Stimulated activated CD4-positive, alpha-beta T cell treated with anti-CD3 and anti-CD28 coated beads, Interleukin-1b, Interleukin-23, amount 100 ng/mL, for 24 hours (primary cell): ENCODE measurements at places on chromosomes 4 and X.

- DNase-seq = no peak
Observed at GRCh38 chrX:7485061-7485460, 337.1 kb upstream of the PUDP start.

DNA sequence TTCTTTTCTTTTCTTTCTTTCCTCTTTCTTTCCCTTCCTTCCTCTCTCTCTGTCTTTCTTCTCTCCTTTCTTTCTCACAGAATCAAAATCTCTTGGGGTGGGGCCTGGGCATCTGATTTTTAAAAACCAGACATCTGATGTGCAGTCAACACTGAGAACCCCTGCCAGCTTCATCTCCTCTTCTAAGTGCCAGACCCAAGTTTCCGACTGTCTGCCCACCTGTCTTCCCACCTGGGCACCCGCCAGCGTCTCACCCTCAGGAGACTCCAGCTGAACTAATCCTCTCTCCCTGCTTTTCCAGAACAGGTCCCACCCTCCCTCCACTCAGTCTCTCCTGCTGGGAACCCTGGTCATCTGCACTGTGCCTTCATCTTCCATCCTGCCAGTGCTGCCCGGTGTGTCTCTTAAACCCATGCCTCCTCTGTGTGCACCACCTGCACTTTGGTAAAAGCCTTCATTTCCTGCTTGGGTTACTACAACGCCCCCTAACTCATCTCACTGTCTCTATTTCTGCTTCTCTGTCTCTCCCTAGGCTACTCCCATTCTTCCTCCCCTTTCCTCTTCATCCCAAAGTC lies 2.8 kb downstream of the SOD3 start:
- no peak for DNase-seq

- no peak for DNase-seq
Observed at GRCh38 chr4:54058171-54058570, 6.2 kb downstream of the CHIC2 start.

GRCh38 chr4:11511321-11511720 lies 82.6 kb upstream of the HS3ST1 start:
- no peak for DNase-seq

- DNase-seq = no peak
Observed at GRCh38 chr4:159209249-159209648, 106.4 kb downstream of the RAPGEF2 start.

DNA sequence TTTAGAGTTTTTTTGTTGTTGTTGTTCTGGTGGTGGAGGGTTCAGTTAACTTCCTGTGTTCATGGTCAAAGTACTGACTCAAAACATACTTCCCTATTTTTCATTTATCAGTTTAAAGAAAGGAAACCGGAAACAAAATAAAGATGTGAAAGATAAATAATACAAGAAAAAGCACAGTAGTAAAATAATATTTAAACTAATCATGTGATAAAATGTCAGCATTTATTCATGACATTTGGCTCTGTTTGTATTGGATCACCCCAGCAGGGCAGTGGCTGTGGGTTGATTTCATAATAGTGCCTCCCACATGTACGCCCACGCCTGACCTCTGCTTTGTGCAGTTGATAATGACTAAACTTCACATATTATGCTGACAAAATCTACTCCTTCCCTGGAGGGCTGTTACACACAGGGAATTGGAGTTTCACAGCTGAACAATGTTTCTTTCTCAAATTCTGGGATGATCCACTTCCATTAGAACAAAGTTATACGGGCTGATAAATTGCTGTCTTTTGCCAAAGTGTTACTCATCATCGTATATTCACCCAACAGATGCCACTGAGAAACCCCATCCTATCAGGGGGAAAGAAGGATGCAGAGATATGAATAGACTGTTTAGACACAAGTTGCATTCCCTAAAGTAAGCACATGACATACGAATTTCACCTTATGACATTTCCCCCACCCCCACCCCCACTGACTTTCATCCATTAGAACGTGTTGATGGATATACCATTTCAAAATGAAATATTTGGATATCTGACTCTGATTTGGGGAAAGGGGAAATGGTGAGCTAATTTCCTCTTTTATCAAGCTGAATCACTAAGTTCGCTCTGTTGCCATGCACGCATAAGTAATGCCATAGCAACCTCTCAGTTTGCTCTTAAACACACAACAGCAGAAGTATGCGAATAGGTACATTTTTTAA lies 48.3 kb downstream of the AMELX start:
- no peak for DNase-seq

- DNase-seq = no peak
Observed at GRCh38 chr4:152690706-152691651, 11.2 kb upstream of the TMEM154 start.

DNA sequence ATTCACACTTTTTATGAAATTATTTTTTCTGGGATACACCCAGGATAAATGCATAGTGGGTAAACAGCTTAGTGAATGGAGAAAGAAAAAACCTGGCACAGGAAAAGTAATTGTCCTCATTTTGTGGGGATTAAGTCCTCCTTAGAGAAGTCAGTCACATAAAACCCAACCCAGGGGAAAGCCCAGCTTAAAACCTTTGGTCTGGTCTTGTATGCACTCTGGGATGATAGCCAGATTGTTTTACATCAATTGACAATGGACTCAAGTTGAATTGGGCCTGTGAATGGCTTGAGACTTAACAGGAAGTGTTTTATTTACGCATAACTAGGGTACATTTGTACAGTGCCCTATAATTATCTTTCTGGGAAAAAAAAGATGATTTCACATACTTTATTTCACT lies 561.3 kb upstream of the GRIA3 start:
- no peak for DNase-seq

- DNase-seq = no peak
Observed at GRCh38 chr4:3073158-3074077, 920 bp downstream of the HTT-AS start.

GRCh38 chr4:113832803-113833202 lies 71.3 kb upstream of the CAMK2D start:
- no peak for DNase-seq

GRCh38 chr4:168598191-168598590 lies 101.3 kb downstream of the PALLD start:
- no peak for DNase-seq

GRCh38 chr4:137443031-137443800 lies 89.1 kb downstream of the PCDH18 start:
- no peak for DNase-seq

GRCh38 chr4:101419336-101420135 lies 72.2 kb upstream of the PPP3CA start:
- no peak for DNase-seq

DNA sequence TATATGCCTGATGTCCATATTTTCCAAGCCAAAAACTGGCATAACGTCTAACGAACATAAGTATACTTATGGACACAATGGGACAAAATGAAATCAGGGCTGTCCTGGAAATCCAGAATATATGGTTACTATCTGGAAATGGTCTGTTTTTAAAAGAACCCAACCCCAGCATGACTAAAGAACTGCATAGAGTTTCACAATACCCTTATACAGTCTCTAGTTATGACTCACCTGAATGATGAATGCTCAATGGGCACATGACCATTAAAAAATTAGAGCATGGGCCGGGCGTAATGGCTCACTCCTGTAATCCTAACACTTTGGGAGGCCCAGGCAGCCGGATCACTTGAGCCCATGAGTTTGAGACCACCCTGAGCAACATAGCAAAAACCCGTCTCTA lies 31.8 kb downstream of the AMMECR1 start:
- DNase-seq = no peak

GRCh38 chrX:9483376-9483775 lies 18.5 kb downstream of the TBL1X start:
- DNase-seq = no peak

DNA sequence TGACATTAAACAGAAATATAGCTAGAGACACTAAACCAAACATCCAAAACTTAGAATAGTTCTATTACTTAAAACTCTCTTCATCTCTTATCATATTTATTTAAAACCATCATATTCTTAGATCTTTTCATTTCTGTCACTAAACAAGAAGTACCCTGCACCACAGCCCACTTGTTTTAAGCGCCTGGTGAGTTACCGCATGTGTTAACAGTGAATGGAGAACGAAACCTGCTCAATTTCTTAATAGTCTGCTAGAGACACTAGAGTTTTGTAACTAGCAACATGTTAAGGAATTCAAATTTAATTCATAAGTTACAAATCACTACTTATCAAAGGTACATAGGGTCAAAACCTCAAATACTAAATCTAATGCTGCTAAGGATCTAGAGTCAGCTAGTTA lies 111.5 kb downstream of the FBXW7 start:
- DNase-seq = no peak

- DNase-seq = no peak
Observed at GRCh38 chr4:108662629-108663028, 12.2 kb downstream of the OSTC start.

- DNase-seq = no peak
Observed at GRCh38 chr4:139241086-139241783, 38.8 kb downstream of the MGARP start.

DNA sequence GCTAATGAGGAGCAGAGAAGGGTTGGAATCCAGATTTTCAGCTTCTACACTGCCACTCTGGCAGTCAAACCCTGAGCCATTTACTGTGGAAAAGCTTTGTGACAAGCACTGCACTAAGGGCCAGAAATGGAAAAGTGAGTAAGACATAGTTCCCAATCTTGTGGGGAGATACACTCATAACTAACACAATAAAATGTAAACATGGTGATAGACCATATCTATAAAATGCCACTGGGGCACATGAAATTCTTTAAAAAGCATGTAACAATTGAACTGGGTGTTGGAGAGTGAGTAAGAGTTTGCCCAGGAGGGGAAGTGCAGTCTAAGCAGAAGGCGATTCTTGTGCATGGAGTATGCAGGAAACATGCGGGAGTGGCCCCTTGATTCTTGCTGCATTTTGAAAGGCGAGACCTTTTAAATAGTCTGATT lies 32.0 kb upstream of the ANXA5 start:
- DNase-seq = no peak

GRCh38 chrX:34915463-34916225 lies 27.0 kb upstream of the FAM47B start:
- DNase-seq = no peak
